Upper lobe of right lung (tissue), 1 donor: ENCODE measurements at places on chromosomes 7 and 10.

DNA sequence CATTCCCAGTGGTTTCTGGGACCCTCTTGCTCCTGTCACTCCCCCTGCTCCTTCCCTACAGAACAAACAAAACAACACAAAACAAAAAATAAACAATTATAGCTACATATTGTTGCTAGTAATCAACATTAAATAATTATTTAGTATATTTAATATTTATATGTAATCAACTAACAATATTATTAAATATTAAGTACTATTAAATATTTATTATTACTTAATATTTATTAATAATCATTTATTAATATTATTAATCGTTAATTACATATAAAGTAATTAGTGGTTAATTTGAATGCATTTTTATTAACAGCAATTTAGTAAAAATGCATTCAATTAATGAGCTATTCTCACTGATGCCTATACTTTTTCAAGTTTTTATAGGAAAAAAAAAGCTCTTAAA lies 139.4 kb downstream of the ITGB8 start:
- no peak for DNase-seq

DNA sequence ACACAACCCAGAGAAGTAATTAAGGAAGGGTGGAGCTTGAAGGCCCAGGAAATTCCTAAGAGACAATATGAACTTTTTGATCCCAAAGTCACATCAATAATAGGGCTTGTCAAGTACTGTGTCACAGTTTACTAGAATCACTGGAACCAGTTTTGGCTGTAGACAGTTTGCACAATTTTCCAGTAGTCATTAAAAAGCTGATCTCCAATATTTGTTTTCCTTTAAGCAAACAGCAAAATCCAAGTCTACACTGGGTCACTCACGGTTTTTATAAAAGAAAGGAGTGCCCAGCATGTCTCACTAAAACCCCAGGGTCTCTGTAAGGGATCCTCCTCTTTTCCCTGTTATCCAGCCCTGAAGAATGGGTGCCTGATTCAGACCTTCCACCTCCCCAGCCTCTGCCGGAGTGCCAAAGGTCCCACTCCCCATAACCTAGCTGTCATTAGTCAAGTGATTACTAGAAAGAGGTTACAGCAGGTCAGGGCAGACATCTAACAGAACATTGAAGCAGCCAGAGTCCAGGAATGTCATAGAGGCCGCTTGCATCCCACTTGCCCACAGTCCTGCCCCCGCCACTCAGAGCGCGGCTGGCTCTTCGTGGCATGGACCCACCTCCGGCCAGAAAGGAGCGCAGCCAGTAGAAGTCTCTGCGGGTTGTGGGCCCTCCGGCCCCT lies 552 bp downstream of the SLC25A16 start:
- no peak for DNase-seq

DNA sequence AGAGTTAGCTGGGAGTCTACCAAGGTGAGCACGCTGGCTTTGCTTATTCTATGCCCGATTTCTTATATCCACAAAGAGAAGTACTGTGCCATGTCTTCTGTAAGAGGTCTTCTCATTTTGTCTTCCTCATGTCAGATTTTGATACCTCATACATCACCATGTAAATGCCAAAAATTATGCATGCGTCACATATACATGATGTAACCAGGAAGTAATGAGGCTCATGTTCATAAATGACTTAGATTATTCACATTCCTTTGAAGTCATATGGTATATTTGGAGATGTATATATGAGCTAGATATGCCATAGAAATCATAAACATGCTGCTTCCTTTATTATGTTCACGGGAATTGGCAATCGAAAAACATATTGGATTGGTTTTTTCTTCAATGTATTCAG lies 97.7 kb upstream of the CELF2 start:
- DNase-seq: no peak

DNA sequence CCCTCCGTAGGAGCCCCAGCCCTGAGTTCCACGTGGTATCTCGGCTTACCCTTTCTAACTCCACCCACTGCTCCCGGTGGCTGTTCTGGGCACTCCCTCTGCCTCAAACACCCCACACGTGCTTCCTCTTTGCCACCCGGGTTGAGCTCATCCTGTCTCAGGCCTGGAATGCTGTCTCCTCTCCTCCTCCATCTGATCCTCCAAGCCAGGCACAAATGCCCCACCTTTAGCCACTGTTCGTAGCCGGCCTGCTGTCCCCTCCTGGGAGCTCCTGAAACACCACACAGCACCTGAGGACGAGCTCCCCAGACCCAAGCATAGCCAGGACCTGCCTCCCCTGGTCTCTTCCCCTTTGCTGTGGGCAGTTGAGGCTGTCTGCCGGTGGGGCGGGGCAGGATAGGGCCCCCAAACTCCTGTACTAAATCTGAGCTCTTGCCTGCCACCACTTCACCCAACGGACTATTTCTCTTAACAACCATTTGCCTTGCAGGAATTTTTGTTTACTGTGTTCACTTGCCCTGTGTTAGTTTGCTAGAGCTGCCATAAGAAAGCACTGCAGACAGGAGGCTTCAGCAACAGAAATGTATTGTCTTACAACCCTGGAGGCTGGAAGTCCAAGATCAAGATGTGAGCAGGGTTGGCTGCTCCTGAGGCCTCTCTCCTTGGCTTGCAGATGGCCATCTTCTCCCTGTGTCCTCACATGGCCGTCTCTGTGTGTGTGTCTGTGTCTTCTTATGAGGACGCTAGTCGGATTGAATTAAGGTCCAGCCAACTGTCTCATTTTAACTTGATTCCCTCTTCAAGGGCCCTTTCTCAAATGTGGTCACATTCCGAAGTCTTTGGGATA lies 58.3 kb upstream of the SHH start:
- DNase-seq: no peak

DNA sequence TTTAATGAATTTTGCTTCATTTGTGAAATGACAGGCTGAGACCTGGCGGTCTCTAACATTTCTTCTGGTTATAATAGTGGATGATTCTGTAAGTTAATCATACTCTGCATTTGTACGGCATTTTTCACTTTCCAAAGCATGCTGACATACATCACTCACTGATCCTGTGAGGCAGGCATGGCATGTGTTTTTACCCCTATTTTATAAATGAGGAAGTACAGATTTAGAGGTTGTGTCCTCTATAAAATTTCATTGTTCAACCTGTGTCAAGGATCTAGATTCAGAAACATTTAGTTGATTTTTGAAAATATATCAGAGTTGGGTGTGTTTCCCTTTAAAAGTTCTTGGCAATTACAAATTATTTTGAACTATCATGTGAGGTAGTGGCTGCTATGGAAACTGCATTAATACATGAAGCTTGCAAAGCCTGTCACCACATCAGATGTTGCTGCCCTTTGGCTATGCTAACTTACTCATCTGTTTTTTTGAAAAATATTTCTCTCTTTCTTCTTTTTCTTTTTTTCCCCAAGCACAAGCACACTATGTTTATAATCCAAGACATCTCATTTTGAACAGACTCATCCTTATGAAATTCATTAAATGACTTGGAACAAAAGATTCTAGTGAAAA lies 172.7 kb downstream of the GNAI1 start:
- DNase-seq: no peak

GRCh38 chr10:18446205-18446604 lies 205.2 kb downstream of the NSUN6 start:
- no peak for DNase-seq
